ENCODE measurements at places on chromosomes 3 and 15. TPM values are rescaled to one million over a fixed set of nuclear protein-coding genes. Genes with fewer than 3 reads are reported as not detected.

EPHB3 gene
- 23.1 TPM for total RNA-seq

DPPA2 gene
- total RNA-seq, result not detected

FAM219B gene
- 24.3 TPM for total RNA-seq

HOMER2 gene
- 29.5 TPM for total RNA-seq

ACP3 gene
- total RNA-seq, result 0.15 TPM

SLC41A3 gene
- total RNA-seq, result 29.8 TPM

POLQ gene
- total RNA-seq, result 22.2 TPM

TLE3 gene
- total RNA-seq, result 109 TPM

OIP5 gene
- 26.6 TPM for total RNA-seq

SCN11A gene
- not detected for total RNA-seq

CFAP100 gene
- not detected for total RNA-seq

Data from PC-3 (cell line).